ENCODE measurements at places on chromosomes 6 and 20.
A peak's percentile ranks its signal among the peaks of the same experiment; 100 is the strongest.

GRCh38 chr6:145271040-145271439, 464.3 kb downstream of the EPM2A start:
- peak; percentile 30 for DNase-seq

GRCh38 chr20:38338849-38339520, 7.3 kb upstream of the LBP start:
- no peak for DNase-seq

- peak; percentile 5 for DNase-seq
These were observed 160.9 kb upstream of the AHI1 start for GRCh38 chr6:135658481-135658880.

GRCh38 chr6:13615792-13616120, 621 bp downstream of the NOL7 start:
- peak; percentile 63 for DNase-seq

GRCh38 chr6:143594647-143595046, 83.1 kb upstream of the PHACTR2 start:
- DNase-seq: no peak

GRCh38 chr6:45473121-45473993, 95.6 kb upstream of the SUPT3H start:
- DNase-seq: no peak

- DNase-seq: no peak
These were observed 111.5 kb upstream of the RPS6KA2 start for GRCh38 chr6:166738386-166739116.

- DNase-seq: peak; percentile 47
These were observed 34.7 kb downstream of the SLC35B3 start for GRCh38 chr6:8400663-8401062.

- no peak for DNase-seq
These were observed 9.3 kb downstream of the GFRA4 start for GRCh38 chr20:3653921-3654320.

- DNase-seq: no peak
These were observed 4.8 kb downstream of the PGK2 start for GRCh38 chr6:49782293-49782692.

DNA sequence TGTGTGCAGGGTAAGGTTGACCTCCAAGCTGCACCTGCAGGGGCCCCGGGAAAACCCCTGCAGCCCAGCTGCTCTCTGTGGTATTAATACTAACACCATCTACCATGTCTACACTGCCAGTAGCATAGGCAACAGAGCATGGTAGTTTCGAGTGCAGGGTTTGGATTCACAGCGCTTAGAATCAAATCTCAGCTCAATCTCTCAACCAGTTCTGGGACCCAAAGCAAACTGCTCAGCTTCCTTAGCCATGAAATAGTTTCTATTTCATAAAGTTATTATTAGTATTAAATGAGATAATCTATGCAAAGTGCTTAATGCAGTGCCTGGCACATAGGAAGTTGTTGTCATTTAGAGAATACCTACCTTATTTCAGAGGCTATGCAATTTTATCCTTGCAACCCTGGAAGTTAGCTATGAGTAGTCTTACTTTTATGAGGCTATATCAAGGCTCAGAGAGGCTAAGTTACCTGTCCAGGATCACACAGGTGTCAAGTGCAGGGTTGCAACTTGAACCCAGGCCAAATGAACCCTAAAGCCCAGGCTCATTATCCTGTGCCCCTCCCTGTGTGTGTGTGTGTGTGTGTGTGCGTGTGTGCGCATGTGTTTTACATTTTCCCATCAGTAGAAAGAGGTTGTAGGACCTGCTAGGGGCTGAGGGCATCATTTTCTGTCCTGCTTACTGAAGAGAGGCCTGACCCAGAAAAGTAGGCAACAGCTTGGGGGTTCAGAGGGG, 27.6 kb upstream of the MRPS18A start:
- no peak for DNase-seq

DNA sequence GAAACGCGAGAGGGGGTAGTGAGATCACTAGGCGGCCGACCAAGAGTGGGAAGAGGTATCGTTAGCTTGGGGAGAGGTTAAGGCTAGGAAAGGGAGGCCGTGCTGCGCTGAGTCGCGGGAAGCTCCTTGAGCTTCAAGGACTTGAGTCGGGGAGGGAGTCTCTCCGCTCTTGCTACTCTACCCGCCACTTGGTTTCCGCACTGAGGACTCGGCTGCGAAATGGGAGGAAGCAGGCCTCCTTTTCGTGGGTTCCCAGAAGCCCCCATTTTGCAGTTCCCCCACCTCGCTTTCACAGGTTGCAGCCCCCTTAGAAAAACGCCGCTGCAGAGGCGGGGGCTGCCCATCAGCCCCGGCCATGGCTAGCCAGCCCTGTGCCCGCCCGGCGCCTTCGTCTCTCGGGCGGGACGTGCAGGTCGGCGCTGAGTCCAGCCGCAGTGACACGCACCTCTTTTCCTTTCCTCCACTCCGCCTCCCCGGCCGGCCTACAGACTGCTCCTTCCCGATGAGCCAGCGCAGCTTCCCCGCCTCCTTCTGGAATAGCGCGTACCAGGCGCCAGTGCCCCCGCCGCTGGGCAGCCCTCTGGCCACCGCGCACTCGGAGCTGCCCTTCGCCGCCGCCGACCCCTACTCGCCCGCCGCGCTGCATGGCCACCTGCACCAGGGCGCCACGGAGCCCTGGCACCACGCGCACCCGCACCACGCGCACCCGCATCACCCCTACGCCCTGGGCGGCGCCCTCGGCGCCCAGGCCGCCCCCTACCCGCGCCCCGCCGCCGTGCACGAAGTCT, 4.9 kb downstream of the VGLL2 start:
- no peak for DNase-seq

GRCh38 chr20:62832212-62832922, 15.5 kb downstream of the COL9A3 start:
- DNase-seq: peak; percentile 42

GRCh38 chr6:88561954-88562315, 395.8 kb upstream of the CNR1 start:
- peak; percentile 27 for DNase-seq

DNA sequence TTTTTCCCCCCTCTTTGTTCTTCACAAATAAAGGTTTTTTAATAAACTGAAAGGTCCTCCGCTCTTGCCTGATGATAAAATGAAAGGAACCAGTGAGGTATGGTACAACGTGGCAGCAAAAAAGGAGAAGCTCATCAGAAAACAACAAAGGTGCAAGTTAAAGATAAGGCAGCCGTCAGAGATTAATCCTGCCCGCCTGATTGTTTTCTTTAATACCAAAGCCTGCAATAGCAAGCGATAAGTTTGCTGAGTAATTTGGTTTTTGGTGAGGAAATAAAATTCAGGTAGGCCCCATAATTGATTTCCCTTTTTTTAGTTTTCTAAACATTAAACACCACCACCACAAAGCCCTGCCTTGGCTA, 177.9 kb downstream of the MBOAT1 start:
- no peak for DNase-seq

DNA sequence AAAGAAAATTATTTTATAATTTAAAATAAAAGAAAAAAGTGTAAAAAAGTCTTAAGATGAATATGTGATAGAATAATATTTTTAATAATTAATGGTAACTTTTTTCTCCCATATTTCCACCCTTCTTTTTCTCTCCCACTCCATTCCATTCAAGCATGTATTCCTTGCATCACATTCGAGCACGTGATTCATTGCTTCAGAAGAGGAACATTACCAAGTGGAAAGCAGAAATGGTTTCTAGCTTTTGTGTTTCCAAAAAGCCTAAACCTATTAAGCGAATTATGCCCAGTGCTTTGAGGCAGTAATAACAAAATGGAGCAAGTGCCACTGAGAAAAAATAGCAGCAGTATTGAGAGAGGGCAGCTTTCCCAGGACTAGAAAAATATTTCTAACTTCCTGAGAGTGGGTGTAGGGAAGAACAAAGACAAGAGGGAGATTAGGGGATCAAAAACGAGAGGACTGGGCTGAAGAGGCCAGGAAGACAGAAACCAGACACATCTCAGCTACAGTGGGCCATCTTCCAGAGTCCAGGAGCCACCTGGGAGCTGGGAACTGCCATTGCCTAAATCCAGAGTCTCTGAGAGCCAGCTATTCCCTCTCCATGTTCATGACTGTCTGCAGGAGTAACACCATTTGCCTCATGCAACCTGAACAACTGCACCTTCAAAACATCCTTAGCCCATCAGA, 15.0 kb upstream of the AKIRIN2 start:
- no peak for DNase-seq

GRCh38 chr20:5652626-5653553, 97.3 kb upstream of the SHLD1 start:
- no peak for DNase-seq

GRCh38 chr6:162962093-162962492, 234.3 kb downstream of the PACRG start:
- DNase-seq: no peak

- no peak for DNase-seq
These were observed 230.6 kb downstream of the UTRN start for GRCh38 chr6:144515761-144516160.

GRCh38 chr6:6918216-6918983, 189.4 kb upstream of the RREB1 start:
- peak; percentile 18 for DNase-seq

DNA sequence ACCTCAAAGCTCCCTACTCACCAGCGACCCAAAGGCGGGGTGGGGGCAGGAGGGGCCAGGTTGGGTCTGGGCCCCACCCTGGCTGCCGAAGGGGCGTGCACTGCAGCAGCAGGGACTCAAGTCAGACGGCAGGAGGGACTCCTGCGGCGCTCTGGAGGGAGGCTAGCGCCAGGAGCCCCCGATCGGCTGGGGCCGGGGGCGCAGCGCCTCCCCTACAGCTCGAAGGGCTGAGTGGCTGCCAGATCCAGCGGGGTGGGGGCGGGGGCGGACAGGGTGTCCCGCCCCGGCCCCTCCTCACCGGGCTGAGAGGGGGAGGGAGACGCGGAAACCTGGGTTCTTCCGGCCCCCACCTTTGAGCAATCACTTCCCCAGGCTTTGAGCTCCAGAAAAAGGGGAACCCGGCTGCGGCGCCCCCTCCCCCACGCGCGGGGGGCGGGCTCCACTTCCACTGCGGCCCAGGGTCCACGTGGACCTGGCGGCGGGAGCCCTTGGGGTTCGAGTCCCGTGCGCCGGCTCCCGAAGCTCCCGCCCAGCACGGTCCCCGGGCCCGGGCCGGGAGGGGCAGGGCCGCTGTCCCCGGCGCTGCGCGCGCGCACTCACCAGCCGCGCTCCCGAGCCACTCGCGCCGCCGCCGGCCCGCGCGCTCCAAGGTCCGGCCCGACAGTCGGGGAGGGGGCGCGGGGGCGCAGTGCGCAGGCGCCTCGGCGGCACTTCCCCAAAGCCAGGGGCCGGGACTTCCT, at the start of gene RGS19:
Gene RGS19 (minus strand): TSS at position 246 of the 740 bp plus-strand sequence. CDS start 2,632 bp downstream, outside the sequence.
- DNase-seq: peak; percentile 83
